Spleen (tissue), 13 donors: ENCODE measurements at places on chromosomes 7 and 10. TPM values are rescaled to one million over a fixed set of nuclear protein-coding genes. Genes with fewer than 3 reads are reported as not detected.

Gene AGAP4
- 15.7 TPM for total RNA-seq

Gene AKR1B1
- total RNA-seq, result 54.3 TPM

Gene ZNF853
- total RNA-seq, result 8.1 TPM

DNA sequence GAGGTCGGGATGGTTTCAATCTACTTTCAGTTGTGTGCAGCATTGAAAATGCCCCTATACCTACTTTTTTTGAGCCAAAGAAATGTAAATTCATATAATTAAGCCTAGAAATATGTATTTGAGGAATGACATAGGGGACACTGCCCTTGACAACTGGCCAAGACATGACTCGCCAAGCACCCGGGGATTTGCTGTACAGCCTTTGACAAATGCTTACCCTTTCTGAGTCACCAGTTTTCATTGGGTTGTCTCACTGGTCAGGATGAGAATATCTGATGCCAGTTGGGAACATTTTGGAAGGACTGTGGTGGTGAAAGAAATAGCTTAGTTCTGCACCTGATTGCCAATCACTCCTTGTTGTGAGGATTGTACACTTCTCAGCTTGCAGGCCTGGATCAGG is 166.8 kb upstream of the HABP2 start:
- no peak overlapping the region for H3K27ac ChIP-seq
- H3K4me3 ChIP-seq, result no peak overlapping the region
- H3K36me3 ChIP-seq, result no peaks in the 10 kb centered on the region
- H3K27me3 ChIP-seq, result no peaks in the 10 kb centered on the region
- peaks cover 7% of the 10 kb centered on the region for H3K4me1 ChIP-seq

DNA sequence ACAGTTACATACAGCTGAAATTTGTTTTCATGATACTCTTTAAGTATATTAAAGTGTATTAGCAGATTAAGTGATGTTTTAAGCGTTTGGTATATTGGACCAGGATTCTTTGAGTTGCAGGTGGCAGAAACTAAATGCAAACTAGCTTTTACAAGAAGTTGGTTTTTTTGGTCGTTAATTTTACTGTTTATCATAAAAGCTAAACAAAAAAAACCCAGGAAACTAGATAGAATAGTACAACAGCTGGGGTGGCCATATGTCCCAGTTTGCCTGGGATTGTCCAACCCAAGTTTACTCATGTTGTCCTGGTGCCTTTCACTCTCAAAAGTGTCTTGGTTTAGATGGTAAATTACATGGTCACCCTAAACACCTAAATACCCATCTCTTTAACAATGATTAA is 108.7 kb downstream of the PHTF2 start:
- no peak overlapping the region for H3K4me3 ChIP-seq
- no peak overlapping the region for H3K27ac ChIP-seq
- H3K36me3 ChIP-seq, result no peaks in the 10 kb centered on the region
- DNase-seq, result no peak

- DNase-seq, result peak; percentile 71
- no peak overlapping the region for H3K4me3 ChIP-seq
- no peaks in the 10 kb centered on the region for H3K36me3 ChIP-seq
- H3K27me3 ChIP-seq, result no peaks in the 10 kb centered on the region
These were observed 119.0 kb downstream of the PTPN20 start for GRCh38 chr10:47030191-47030703.
